SW 1271 (cell line): ENCODE measurements at places on chromosomes 2 and 18.

GRCh38 chr2:70702711-70703395 lies 65.1 kb downstream of the ADD2 start:
- DNase-seq: no peak

- DNase-seq: no peak
Observed at GRCh38 chr2:23100406-23100805, 284.6 kb upstream of the KLHL29 start.

DNA sequence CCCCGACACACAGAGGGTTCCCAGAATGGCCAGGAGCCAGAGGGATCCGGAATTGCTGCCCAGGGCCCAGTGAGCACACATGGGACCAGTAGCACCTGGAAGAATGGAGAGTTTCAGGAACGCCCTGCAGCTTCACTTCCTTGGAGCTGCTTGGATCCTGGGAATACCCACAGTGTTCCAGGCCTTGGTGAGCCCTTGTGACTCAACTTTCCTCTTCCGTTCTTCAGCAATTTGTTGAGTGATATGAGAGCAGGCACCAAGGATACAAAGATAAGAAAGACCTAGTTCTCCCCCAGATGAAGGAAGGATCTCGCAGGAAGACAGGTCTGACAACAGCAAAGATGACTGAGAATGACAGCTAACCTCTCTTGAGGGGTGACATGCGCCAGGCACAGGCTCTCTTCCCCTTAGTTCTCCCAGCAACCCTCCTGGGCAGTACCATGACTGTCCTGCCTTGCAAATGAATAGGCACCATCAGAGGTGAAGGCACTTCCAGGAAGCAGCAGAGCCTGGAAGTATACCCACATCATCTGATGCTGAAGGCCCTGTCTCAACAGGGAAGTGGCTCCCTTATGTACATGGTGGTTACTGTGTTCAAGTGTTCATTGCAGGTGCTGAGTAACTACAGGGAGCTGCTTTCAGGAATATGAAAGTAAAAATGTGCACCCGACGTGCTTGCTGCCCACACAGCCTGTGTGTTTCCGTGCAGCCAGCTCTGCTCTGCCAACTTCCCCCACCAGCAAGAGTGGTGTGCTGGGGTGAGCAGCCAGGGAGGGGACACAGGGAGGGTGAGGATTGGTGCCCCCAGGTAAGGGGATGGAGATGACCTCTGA lies 116.2 kb downstream of the STPG4 start:
- DNase-seq: no peak

DNA sequence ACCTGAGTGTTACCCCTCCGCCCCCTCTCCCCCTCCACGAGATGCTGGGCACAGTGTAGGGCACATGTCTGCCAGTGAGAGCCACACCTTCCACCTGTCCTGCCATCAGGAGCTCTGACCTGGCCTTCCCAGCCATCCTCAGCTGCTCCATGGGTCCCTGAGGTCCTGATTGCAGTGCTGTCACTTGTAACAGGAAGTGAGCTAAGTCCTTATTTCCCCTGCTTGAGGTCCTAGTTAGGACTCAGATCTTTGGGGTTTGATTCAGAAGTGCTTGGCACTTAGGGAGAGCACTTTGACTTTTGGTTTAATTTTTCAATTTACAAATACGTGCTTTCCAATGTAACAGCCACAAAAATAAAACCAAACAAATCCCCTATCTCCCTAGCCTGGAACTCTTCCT lies 125.5 kb downstream of the WDSUB1 start:
- no peak for DNase-seq

GRCh38 chr2:147430408-147430807 lies 414.4 kb upstream of the ACVR2A start:
- DNase-seq: no peak
